ENCODE measurements at places on chromosomes 2 and 18.

GRCh38 chr2:58767828-58768714, 526.9 kb upstream of the FANCL start:
- DNase-seq: no peak

GRCh38 chr2:72278046-72278445, 130.4 kb upstream of the CYP26B1 start:
- DNase-seq: no peak

- no peak for DNase-seq
These were observed 1.3 kb downstream of the LAMA3 start for GRCh38 chr18:23690505-23691068.

- no peak for DNase-seq
These were observed 77.8 kb upstream of the PMAIP1 start for GRCh38 chr18:59821983-59822382.

DNA sequence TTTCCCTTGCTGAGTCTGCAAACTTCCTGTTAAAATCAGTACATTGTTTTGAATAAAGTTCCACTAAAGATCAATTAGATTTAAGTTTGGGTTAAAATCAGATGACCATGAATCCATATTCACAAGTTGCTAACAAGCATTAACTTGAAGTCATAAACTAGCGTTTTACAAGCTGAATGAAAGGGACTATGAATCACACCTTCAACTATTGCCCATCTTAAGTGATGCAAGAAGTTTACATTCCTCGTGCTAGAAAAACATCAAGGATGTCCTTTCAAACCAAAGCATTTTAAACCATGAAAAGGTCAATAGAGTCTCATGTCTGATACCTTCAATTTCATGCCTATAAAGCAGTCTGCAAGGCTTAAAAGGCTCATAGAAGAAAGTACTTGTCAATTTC, 257.2 kb upstream of the SYT4 start:
- no peak for DNase-seq
